ENCODE measurements at places on chromosomes 11 and 22.

DNA sequence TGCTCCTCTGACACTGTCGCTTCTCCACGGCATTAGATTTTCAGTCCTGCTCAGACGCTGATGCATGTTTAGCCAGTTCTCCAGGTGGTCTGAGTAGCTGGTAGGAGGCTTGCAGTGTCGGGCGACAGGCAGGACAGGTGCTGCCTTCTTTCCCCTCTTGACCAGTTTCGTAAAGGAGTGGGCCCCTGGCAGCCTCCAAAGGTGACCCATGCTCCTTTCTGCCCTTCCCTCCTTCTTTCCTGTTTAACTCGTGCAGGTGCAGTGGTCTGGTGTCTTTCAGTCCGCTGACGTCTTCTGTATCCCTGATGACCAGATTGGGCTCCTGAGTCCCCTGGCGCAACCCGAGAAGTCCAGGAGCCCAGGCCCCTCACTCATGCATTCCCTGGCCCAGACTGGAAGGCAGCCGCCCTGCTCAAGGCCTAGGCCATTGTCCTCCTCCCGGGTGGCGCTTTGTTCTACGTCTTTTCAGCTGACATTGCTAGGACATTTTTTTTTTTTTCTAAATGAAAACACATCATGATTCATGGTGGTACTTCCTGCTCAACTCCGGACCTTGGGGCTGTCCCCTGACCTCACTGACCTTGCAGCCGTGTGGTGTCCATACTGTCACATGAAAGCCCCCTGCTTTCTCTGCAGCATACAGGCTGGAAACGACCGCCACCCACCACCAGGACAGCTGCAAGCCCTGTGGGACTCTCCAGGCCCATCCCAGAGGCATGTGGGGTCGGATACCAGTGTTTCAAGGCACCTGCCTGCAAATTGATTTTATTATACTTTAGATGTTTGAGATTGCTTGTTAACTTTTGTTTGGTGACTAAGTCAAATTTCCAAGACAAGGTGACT is 25.5 kb upstream of the TXNRD2 start:
- no peak for DNase-seq

DNA sequence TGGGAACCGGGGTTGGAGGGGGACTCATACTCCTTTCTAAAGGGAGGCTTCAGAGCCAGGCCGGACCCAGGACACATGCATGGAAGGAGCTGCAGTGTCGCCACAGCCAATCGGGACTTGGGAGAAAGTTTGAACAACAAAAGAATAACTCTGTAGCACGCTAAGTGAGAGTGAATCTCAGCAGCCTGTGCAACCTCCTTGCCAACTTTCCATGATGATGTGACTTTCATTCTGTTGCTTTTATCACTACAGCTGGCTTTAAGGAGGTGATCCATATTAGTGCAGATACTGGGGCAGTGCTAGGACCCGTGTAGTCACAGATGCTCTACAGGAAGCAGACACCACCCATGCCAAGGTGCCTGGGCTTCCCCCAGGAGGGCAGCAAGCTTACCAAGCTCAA is 157.3 kb downstream of the MPPED1 start:
- DNase-seq: no peak

GRCh38 chr11:95455228-95455970 is 224.4 kb upstream of the SESN3 start:
- DNase-seq: no peak

DNA sequence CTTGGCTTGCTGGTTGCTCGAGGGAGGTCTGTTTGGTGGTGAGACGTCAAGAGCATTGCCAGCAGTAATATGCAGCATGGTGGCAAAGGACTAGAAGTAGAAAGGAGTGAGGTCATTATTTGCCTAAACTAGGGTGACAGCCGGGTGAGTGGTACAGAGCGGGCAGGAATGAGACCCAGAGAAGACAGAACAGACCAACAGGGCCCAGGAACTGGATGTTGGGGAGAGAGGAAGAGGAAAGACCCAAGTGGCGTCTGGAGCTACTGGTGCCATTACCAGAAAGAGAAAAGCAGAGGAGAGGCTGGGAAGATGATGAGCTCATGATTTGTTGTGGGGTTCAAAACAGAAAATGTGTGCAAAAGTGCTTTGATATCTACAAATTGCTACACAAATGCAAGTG is 158.7 kb downstream of the ENTHD1 start:
- DNase-seq: no peak

GRCh38 chr22:42920101-42920820 is 63.2 kb upstream of the ARFGAP3 start:
- no peak for DNase-seq

- DNase-seq: no peak
Measured at GRCh38 chr11:16292167-16292859, 64.0 kb downstream of the SOX6 start.

DNA sequence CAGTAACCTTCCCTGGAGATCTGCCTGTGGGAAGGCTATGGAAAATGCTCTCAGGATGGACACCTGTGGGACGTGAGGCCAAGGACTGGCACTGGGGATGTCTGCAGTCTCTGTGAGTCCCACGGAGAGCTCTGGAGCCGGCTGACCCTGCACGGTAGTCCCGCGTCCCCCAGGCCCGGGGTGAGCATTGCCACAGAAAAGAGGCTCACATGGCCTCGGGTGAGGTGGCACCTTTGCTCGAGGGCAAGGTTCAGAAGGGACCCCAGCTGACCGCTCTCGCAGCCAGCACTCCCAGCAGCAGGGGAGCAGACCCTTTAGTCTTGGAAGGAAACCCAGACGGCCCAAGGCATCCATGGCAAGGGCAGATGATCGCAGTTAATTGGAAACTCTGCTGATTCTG is 9.0 kb downstream of the RTL6 start:
- no peak for DNase-seq

DNA sequence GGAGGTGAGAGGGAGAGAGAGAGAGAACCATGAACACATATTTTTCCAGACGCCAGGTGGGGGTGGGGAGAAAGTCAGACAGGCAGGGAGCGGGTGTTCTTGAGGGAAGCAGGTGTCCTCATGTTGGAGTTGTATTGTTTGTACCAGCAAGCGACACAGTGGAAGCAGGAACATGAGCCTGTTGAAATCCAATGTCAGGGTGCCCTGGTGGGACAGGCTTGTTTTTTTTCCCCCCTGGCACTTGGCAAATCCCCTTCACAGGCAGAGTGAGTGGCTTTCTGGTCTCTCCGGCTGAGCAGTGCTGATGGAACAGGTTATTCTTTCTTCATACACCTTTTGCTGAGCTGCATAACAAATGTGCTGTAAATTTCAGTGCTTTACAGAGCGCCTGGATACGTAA is 125.6 kb downstream of the GRIK4 start:
- DNase-seq: no peak

GRCh38 chr11:17267576-17267975 is 9.0 kb upstream of the NUCB2 start:
- DNase-seq: peak; percentile 20

GRCh38 chr11:112793416-112793815 is 167.8 kb upstream of the NCAM1 start:
- no peak for DNase-seq

GRCh38 chr11:32162351-32162750 is 71.5 kb downstream of the RCN1 start:
- DNase-seq: no peak

DNA sequence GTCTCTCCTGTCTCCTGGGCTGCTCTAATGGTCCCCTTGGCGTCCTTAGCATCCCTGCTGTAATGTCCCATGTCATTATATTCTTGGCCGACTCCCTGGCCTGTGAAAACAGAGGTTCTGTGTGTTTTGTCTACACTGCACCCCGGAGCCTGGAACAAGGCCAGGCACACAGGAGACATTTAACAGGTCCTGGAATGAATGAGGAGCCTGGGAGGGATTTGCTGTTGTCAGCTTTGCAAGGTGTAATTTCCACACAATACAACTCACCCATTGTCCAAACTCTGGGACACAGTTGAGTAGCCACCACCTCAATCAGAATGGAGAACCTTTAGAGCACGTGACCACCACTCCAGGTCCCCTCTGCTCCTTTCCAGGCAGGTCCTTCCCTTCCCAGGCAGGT is 14.9 kb upstream of the PDGFB start:
- DNase-seq: no peak

GRCh38 chr22:29627196-29627535 is 23.7 kb downstream of the NF2 start:
- no peak for DNase-seq

GRCh38 chr11:90428836-90429235 is 206.0 kb upstream of the CHORDC1 start:
- DNase-seq: no peak

DNA sequence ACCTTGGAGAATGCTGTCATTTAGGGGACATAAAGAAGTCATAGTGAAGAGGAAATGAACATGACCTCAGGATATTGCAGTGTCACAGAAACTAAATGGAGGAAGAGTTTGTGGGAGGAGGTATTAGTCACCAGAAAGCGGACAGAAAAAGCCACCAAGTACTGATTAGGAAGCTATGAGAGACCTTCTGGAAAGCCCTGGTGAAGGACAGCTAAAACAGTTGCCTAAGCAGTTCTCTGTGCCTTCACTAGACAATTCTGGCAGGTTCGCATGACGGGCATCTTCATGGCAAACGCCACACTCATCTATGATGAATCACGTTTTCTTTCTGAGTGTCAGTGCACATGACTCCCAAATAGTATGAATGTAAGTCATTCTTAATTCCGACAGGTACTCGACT is 325.8 kb downstream of the C11orf87 start:
- no peak for DNase-seq

GRCh38 chr22:27730641-27731433 is 70.7 kb downstream of the MN1 start:
- no peak for DNase-seq

GRCh38 chr22:47055921-47056320 is 293.5 kb downstream of the TBC1D22A start:
- no peak for DNase-seq

- DNase-seq: no peak
Measured at GRCh38 chr22:50299785-50300619, 7.4 kb downstream of the PLXNB2 start.

- no peak for DNase-seq
Measured at GRCh38 chr11:73469401-73469800, 93.2 kb downstream of the RELT start.

DNA sequence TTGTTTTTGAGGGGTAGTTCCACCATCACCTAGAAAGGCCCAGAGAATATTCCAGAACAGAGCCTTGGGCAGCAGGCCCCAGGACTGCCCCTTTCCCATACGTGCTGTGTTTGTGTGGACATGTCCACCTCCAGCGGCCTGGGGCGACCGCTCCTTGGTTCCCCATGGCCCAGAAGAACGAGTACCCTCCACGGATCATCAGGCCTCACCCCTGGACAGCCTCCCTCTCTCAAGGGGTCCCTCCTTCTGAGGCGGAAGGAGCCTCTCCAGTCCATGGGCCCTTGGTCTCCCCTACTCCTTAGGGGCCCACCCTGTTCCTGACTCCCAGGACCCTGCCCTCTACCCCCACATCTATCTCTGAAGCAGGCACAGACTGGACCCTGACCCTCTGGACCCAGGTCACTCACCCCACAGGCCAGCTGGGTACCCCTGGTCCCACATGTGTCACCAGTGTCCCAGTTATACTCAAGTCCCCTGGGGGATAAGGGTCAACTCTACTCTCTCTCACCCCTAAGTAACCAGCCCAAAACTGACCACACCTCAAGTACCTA is 32.6 kb downstream of the IGLL5 start:
- no peak for DNase-seq

DNA sequence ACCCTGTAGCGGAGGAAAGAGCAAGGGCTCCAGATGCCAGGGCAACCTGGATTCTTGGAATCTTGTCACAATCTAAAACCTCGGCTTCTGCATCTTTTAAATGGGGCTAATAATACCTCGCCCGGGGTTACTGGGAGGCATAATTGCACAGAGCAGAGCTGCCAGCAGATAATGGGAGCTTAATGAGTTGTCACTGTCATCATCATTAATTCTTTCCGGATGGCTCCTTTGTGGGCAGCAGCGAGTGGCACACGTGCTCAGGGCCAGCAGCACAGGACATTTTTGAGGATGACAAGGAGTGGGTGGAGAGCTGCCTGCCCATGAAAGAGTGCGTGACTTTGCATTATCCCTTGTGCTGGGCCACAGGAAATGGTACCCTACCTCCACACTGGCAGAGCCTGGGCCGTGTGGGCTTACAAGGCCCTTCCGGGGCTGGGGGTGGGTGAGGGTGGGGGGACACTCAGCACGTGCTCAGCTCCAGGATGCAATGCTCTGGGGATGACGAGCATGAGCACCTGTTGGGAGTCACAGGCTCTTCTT is 5.7 kb downstream of the PDGFB start:
- no peak for DNase-seq

- no peak for DNase-seq
Measured at GRCh38 chr11:3159296-3160190, 5.6 kb downstream of the OSBPL5 start.

- DNase-seq: no peak
Measured at GRCh38 chr22:25853501-25854284, 111.7 kb downstream of the MYO18B start.

- no peak for DNase-seq
Measured at GRCh38 chr11:89065066-89065465, 716 bp downstream of the GRM5 start.

- no peak for DNase-seq
Measured at GRCh38 chr11:57544566-57544965, 7.2 kb downstream of the SMTNL1 start.

DNA sequence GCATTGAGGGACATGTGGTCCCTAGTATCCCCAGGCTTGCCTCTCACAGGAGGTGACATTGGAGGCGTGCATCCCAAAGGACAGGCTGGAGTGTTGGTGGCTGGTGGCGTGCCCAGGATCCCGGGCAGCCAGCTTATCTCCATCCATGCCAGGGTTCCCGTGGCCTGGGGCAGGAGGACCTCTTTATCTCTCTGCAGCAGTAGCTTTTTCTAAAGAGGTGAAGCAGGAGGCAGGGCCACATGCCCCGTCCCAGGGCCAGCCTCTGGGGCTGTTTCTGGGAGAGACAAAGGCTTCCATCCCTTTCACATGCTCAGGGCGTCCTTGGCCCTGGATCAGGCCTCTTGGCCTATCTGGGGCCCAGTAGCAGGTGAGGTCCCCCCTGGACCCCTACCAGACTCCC is 19.7 kb downstream of the PARVG start:
- DNase-seq: no peak

DNA sequence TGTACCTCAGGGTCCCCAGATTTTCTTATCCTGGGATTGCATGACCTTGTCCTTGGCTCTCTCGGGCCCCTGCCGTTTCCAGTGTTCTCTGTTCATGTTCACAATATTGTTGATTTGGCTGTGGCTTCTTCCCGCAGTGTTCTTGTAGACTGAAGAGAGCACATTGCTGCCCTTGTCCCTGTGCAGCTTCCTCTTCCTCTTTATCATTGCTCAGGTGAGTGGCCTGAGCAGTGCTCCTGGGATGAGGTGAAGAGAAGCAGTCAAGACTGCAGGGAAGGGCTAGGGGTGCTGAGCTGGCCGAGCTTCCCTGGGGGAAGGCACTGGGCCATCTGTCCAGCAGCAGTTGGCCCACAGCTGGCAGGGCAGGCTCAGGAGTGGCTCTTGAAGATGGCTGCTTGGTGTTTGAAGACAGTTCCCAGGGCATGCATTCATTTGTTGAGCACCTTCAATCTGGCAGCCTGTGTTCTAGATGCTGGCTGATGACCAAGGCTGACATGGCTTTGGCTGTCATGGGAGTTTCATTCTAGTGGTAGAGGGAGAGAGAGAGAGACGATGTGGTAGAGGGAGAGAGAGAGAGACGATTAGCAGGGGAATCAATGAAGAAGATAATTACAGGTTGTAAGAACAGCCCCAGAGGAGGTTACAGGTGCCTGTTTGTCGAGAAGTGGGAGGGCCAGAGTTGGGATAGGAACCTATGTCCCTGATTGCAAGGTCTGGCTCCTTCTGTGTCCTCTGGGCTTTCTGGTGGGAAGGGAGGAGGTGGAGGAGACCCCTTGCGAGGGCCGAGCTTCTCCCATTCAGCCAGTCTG is 17.4 kb downstream of the BMAL1 start:
- no peak for DNase-seq

GRCh38 chr11:104898685-104899013 is 389 bp upstream of the CASP12 start:
- no peak for DNase-seq

- no peak for DNase-seq
Measured at GRCh38 chr11:84117394-84117793, 831.2 kb upstream of the CCDC90B start.
